ENCODE measurements at places on chromosomes 6 and 20.

GRCh38 chr6:137217801-137218472, 1.2 kb downstream of the IFNGR1 start:
- no peak for DNase-seq

DNA sequence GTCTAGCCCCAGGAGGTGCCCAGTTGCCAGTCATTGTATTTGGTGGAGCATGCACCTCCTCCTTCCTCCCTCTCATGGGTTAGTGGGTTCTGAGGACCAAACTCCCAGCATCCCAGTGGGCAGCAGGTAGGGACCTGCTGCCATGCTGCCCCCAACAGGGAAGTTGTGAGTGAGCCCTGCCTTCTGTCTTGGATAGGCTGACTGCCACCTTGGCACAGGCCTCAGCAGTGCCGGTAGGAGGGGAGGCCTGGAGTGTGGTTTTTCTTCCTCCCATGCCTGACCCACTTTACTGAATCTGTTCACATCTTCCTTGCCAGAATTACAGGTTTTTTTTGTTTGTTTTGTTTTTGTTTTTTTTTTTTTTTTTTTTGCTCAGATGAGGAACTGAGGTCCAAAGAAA, 24.5 kb downstream of the PLCG1 start:
- no peak for DNase-seq

- DNase-seq = no peak
These were observed 44.2 kb upstream of the SLC9A8 start for GRCh38 chr20:49768204-49769047.

GRCh38 chr20:42836339-42836738, 353.4 kb downstream of the PTPRT start:
- DNase-seq = no peak

DNA sequence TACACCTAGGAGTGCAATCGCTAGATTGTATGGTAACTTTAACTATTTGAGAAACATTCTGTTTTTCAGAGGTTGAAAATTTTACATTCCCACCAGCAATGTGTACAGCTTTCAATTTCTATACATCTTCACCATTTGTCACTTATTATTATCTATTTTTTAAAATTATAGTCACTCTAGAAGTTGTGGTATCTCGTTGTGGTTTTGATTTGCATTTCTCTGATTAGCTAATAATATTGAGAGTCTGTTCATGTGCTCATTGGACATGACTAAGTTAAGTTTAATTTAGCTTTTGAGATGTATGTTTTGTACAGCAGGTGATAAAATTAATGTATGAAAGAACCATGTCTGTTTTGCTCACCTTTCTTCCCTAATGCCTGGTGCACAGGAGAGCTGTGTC, 34.8 kb upstream of the PLCB1 start:
- DNase-seq = no peak

DNA sequence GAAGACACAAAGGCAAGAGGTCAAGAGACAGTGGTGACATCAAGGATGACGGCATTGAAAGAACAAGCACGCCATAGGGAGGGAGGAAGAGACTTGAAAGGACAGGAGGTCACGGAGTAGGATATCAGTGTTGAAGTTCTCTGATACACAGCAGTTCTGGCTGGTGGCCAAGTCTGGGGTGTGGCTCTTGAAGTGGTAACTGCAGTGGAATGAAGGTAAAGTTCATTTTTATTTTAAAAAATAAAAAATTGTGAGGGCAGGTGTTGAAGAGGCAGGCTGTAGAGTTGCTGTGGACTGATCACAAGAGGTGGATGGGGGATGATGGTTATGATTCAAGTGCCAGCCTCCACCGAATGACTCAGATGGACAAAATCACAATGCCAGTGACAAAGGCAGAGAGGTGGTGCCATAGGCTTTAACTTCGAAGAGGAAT, 53.2 kb upstream of the BMP2 start:
- no peak for DNase-seq

GRCh38 chr6:113672491-113673149, 184.5 kb upstream of the MARCKS start:
- no peak for DNase-seq

- no peak for DNase-seq
These were observed 13.4 kb downstream of the TRIM38 start for GRCh38 chr6:25975923-25976560.

- DNase-seq = no peak
These were observed 200.0 kb upstream of the SULF2 start for GRCh38 chr20:47985092-47985850.

DNA sequence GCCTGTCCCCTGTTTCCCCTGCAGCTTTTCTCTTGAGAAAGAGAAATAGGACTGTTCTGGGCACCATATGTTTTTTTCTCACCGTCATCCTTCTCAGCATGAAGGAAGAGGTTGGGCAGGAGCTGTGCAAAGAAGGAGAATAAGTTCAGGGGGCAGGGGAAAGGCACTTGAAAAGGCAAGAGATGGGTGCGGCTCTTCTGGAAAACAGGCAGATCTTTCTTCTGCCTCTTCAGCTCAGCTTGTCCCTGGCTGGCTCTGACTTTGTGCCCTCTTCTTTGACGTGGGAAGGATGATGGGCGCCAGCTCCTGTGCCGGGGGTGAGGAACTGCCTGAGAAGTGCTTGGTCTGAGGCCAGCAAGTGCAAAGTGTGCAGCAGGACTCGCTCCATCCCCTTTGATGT, 206.5 kb downstream of the DOK5 start:
- DNase-seq = no peak

GRCh38 chr6:82711105-82711827, 347.6 kb downstream of the TPBG start:
- no peak for DNase-seq

- no peak for DNase-seq
These were observed 71.9 kb downstream of the SRC start for GRCh38 chr20:37417617-37418467.

Measured in stimulated activated CD4-positive, alpha-beta T cell treated with anti-CD3 and anti-CD28 coated beads, Interleukin-1b, Interleukin-23, amount 100 ng/mL, for 4 hours (primary cell).